Esophagus squamous epithelium (tissue), 5 donors: ENCODE measurements at places on chromosomes 13 and 19.

DNA sequence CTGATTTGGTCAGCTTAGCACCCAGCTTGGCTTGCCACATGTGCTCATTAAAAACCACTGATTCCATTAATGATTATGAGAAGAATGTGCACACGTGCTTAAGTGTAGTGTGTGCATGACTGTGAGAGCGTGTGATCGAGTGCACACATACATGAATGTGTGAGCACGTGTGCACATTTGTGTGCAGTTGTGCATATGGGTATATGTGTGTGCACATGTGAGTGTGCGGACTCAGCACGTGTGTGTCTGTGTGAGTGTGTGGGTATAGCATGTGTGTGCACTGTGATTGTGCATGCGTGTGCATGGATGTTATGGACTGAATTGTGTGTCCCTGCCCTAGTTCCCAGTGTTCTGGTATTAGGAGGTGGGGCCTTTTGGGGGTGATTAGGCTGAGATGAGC lies 202.1 kb upstream of the ZNF536 start:
- DNase-seq: no peak

GRCh38 chr19:40219721-40220276 lies 1.6 kb upstream of the TTC9B start:
- no peak for DNase-seq

DNA sequence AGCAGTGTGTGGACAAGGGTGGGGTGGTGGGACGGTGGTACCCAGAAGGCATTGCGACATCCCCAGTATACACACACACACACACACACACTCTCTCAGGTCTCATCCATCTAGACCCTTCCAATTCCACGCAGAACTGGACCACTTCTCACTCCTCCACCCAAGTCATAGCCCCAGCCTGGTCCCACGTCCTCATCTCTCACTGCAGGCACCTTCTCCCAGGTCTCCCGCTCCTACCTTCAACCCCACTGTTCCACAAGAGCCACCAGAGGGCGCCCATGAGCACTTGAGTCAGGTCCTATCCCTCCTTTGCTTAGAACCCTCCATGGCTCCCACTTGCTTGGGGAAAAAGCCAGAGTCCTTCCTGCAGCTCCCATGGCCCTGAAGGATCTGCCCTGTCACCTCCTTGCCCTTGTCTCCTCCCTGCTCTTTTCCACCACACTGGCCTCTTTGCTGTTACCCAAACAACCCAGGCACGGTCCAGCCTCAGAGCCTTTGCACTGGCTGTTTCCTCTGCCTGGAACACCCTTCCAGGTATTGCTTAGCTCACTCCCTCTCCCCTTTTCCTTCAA lies 62.6 kb downstream of the IER2 start:
- DNase-seq: no peak

GRCh38 chr19:7545904-7546303 lies 10.4 kb downstream of the PNPLA6 start:
- no peak for DNase-seq

GRCh38 chr13:81326913-81327312 lies 986.0 kb upstream of the SPRY2 start:
- no peak for DNase-seq

DNA sequence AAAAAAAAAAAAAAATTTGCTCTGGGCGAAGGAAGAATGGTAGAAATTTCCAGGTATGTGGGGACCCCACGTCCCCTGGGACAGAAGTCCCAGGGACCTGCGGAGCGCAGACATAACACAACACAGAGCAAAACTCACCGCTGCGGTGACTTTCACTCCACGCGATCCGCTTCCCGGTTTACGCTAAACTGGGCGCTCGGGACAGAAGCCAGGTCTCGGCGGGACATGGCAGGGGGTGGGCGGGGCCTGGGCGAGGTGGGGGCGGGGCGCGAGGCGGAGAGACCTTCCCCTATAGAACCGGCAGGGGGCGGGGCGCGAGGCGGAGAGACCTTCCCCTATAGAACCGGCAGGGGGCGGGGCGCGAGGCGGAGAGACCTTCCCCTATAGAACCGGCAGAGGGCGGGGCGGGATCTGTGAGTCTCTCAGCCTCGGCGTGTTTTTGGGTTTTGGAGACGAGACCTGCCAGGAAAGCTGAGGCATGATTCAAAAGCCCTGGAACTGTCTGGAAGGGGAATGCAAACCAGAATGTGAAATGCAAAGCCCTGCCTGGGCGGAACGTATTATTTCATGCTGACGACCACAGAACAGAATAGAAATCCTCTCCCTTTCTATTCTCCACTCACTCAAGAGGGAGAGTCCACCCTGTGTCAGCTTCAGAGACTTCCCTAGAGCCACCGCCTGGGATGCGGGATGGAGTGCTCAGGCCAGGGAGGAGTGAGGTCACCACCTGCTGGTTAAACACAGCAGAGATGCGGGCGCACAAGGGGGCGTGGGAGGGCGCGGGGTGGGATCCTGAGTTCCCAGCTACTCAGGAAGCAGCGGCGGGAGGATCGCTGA lies 20.2 kb upstream of the ERVV-1 start:
- DNase-seq: no peak

GRCh38 chr19:5578097-5578846 lies 10.5 kb upstream of the TINCR start:
- DNase-seq: no peak

DNA sequence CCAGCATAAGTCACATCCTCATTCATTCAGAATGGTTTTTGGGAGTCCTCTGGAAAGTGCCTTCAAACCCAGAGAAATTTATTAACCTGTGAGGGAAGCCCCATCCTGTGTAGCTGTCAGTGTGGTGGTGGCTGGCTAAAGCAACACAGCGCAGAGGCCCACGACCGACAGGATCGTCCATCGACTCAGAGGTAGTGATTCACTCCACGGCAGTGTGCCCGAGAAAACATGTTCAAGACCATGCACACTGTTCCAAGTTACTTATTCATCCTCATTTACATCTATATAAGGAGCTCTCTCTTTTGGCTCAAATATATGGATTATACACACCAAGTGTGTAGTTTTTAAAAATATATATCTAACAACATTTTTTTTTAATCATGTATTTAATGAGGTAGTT lies 96.3 kb upstream of the SLC15A1 start:
- DNase-seq: no peak
